GM18507 (cell line): ENCODE measurements at places on chromosomes 3 and 15.
A peak's percentile ranks its signal among the peaks of the same experiment; 100 is the strongest.

GRCh38 chr3:38575279-38575843, 74.1 kb downstream of the SCN5A start:
- no peak for DNase-seq

GRCh38 chr15:51089041-51089440, 5.7 kb downstream of the TNFAIP8L3 start:
- no peak for DNase-seq

- DNase-seq = peak; percentile 2
Observed at GRCh38 chr3:131795390-131796090, 239.3 kb downstream of the CPNE4 start.

- DNase-seq = no peak
Observed at GRCh38 chr3:39460677-39461076, 6.8 kb upstream of the MOBP start.

- no peak for DNase-seq
Observed at GRCh38 chr3:37770938-37771918, 90.5 kb upstream of the CTDSPL start.

GRCh38 chr15:49044002-49044401, 2.2 kb downstream of the SECISBP2L start:
- no peak for DNase-seq

GRCh38 chr15:99054025-99054387, 46.4 kb upstream of the PGPEP1L start:
- no peak for DNase-seq

- DNase-seq = no peak
Observed at GRCh38 chr3:68999158-68999557, 14.3 kb downstream of the EOGT start.

DNA sequence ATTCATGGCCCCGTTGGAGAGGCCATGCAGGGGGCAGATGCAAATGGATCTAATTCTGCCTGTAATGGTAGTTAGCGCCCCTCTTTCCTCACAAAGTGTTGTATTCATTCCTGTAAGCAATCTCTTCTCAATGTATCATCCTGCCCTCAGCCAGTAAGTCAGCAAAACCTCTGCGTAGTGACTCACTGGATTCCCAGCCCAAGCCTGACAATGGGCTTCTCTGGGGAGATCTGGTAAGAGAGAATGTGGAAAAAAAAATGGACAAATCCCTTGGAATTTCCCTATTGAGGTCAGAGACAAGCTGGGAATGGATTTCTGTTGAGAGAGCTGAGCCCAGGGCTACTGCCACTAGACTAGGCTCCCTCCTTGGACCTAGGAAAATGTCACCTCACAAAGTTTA, 25.4 kb downstream of the ADPGK start:
- no peak for DNase-seq

- DNase-seq = no peak
Observed at GRCh38 chr15:67267440-67267839, 12.9 kb downstream of the IQCH start.

DNA sequence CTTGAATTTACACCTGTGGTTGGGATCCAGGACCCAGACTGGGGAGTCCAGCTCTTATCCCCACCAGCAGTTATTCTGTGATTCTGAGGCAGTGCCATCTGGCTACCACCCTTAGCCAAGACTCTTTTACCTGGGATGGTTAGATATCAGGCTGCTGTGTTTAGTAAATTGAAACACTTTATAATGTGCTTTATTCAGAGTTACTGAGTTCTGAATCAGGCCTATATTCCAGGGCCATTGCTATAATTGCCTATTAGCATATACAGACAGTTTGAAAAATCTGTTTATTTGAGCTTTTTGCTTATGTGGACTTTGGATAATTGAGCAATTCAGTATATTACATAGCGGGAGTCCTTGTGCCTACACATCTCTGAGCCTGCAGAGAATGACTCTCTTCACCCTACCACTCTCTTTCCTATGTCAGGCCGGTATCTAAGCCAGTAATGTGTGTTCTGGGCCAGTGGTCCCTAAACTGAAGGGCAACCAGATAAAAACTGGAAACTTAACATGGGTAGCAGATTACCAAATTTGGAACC, 45.4 kb upstream of the TRAK1 start:
- DNase-seq = no peak

DNA sequence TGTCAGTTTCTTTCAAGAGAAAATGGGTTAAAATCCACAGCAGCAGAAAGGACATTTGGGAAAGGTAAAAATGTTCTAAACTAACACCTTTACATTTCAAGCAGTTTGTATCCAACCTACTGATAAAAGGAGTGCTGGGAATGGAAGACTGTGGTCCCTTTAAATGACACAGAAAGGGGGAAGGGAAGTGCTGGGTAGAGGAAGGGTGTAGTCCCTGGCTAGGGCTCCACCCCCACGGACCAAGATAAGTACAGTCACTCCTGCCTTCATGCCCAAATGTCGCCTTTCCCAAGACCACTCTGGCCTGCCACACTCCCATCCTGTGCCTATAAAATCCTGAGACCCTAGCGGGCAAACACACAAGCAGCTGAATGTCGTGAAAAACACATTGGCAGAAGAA, 350.9 kb upstream of the POU1F1 start:
- no peak for DNase-seq

DNA sequence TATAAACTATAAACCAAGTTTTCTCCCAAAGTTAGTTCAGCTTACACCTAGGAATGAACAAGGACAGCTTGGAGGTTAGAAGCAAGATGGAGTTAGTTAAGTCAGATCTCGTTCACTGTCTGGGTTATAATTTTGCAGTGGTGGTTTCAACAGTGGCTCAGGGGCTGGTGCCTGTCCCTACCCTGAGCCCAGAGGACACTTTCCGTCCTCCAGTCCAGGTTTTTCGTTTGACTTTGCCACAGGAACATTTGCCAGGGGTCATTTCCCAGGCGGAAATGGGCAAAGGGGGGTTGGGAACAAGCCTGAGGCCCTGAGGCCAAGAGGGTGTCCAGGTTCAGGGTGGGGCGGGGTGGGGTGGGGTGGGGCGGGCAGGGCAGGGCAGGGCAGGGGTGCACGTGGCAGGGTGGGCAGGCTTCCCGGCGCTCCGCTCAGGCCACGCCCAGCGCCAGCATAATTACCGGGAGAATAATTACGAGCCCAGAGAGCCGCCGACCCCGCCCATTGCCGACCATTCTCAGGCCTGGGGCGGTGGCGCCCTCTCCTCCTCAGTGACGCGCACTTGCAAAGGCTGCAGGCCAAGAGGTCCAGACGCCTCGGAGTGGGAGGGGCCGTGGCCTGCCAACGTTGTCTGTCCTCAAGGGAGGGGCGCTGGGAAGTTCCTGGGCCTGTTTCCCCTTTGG, 70.4 kb downstream of the KLF13 start:
- no peak for DNase-seq

DNA sequence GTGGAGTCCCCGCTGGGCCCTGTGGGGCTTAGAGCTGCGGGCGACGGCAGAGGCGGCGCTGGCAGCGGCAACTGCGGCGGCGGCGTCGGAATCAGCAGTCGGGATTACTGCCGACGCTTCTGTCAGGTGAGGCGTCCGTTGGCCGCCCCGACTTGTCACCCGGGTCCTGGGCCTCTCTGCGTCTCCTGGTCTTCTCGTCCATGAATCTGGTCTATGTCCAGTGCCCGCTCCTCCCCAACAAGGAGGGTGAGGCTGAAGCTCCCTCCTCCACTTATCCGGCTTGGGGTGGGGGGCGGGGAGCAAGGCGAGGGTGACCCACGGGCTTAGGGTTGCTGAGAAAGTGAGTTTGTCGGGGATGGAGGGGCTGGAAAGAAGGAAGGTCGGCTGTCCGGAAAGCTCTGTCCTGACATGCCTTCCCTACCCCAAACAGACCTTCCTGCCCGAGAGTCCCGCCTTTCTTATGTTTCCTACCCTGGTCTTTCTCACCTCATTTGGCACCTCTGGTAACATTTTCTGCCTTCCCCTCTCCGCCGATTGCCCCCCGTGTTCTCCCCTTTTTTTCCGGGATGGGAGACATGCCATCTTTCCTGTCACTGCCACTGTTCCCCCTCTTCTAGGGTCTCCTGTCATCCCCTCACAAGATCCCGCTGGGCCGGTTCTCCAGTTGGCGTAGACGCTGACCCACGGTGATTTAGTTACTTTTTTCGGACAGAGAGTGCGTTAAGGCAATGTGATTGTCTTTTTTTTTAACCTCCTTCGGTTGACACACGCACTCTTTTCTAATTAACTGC, 520 bp downstream of the ZNF654 start:
- no peak for DNase-seq

GRCh38 chr3:72395776-72396311, 452.4 kb downstream of the SHQ1 start:
- DNase-seq = no peak

DNA sequence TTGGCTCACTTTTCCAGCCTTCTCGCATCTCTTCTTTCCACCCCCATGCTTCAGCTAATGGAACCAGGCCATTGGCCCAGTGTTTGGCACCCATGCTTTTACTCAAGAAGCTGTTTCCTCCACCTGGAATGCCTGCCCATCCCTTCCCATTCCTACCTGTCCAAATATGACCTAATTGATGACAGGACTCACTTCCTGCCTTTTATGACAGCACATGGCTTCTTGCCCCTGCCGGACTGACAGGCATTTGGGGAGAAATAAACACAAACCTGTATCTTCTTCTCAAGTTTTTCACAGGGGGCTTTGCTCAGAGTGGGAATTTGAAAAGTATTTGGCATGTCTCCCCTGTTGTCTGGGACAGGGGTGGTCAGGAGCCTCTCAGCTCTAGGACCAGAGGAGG, 120.1 kb downstream of the ABHD5 start:
- no peak for DNase-seq

DNA sequence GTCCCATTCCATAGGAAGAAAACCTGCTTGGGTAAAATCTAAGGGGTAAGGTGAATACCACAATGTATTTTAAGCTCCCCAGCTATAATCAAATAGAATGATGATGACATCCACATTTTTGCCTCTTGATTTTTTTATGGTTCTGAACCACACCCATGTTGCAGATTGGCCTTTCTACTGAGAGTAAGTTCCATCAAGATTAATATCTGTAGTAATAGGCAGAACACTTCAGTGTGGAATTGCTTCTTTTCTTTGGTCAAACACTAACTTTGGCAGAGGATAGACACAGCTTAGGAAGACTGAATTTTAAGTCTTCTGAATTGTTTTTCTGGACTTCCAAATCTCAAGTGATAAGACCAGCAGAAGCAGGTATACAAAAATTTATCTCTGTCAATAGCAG, 27.0 kb downstream of the PLS1 start:
- DNase-seq = no peak

DNA sequence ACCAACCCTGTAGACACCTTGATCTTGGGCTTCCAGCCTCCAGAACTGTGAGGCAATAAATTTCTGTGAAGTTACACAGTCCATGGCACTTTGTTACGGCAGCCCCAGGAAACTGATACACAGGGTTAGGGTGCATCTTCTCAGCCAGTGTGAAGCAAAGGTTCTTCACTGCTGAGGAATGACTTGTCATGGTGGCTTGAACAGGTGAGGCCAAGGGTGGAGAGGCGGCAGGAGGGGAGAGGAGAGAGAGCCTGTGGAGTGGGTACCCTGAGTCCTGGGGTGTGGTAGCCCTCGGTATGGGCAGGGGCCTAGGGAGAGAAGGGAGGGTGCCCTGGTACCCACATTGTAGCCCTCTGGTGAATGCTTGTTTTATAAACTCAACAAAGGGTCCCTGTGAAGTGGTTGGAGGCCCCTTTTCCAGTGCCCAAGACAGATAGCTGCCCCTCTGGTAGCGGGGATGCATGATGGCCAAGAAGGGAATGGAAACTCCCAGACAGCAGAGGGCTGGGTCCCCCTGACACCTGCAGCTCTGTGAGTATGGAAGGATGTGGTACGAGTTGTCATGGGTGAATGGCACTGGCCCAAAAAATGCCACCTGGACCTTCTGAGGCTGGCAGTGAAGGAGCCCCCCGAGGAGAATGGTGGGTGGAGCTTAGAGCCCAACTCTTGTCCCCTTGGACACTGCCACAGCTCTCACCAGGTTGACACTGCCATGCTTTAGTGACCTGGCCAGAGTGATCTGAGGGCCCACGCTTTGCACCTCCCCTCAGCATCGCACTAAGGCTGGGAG, 49.6 kb downstream of the SPSB4 start:
- no peak for DNase-seq

DNA sequence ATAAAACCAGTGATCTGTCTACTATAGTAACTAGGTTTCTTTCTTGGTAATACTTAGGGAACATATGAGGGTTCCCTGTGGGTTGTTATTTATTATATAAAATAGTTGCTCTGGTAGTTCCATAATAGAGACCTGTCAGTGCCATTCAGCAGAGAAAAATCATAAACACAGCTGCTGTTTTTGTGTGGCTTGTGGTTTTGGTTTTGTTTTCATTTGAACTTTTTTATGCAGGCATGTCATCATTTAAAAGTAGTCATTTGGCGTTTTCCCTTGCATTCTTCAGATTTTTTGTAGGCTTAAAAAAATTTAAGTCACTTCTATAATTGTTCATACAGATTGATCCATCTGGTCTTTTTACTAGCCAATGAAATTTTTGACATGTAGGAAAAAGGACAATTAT, 47.9 kb downstream of the PIK3CA start:
- peak; percentile 9 for DNase-seq

DNA sequence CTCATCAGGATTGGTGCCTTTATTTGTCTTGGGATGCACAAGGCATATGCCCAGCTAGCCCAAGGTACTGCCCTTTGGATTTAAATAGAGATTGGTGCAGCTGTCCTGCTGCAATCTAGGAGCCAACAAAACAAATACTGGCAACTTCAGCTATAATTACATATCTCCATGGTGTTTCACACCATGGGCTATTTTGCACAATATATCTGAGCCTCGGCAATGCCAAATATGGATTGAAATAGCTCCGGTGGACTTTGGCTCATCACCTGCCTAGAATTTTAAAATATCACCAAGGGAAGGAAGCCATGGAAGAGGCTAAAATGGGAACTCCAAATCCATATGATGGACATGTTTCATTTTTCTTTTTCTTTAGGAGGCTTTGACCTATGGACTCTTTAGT, 367.8 kb upstream of the UMPS start:
- no peak for DNase-seq

DNA sequence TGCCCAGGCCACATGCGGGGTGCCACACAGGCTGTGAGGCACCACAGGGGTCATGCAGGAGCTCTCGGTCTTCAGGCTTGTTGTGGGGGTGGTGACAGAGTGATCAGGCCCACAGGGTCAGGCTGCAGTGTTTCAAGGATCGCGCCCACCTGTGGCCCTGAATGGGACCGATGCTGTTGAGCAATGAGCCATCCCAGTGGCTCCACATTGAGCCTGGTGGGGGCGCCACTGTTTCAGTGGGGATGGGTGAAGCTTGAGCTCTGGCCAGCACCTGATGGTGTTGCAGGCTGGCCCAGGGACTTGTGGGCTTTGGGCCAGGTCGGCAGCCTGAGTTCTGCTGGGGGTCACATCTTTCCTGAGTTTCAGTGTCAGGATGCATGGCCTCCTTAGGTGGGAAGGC, 230.1 kb downstream of the UBE3A start:
- DNase-seq = no peak

DNA sequence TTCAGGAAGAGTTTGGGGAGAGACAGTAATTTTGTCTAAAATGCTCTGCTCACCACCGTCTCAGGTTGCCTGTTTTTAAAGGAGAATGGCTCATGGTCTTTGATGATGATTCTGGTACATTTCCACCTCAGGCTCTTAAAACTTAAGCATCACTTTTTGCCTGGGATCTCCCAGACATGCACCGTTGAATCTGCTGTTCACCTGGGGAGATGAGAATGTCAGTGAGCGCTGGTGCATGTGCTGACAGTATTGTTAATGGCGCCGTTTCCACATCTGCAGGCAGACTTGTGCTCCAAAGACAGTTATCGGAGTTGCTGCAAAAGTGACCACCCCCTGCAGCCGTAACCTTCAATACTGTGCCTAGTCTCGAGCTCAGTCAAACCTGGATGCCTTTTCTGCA, 219.0 kb upstream of the TPM1 start:
- no peak for DNase-seq

- DNase-seq = no peak
Observed at GRCh38 chr3:25381083-25381482, 47.0 kb upstream of the RARB start.

- no peak for DNase-seq
Observed at GRCh38 chr3:12198301-12198700, 39.6 kb upstream of the TIMP4 start.
